ENCODE measurements at places on chromosomes 16 and 17.

- no peak for DNase-seq
These were observed 36.7 kb downstream of the CCDC57 start for GRCh38 chr17:82175951-82176350.

DNA sequence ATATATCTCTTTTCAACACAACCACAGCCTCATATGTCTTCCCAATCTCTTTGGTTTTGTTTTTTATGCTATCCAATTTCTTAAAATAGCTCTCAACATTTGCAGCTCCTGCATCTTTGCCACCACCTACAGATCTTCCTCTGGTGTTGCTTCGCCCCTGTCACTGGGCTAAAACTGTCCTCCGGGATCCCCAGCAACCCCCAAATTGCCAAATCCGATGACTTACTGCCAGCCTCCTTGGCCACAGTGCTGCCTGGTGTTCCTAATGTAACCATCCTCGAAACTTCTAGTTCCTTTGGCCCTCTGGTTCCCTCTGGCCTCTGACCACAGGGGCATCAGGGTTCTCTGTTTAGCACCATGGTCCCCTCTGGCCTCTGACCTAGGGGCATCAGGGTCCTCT lies 70.8 kb downstream of the ELAC2 start:
- no peak for DNase-seq

GRCh38 chr16:74793571-74793970 lies 19.0 kb upstream of the FA2H start:
- DNase-seq: no peak

DNA sequence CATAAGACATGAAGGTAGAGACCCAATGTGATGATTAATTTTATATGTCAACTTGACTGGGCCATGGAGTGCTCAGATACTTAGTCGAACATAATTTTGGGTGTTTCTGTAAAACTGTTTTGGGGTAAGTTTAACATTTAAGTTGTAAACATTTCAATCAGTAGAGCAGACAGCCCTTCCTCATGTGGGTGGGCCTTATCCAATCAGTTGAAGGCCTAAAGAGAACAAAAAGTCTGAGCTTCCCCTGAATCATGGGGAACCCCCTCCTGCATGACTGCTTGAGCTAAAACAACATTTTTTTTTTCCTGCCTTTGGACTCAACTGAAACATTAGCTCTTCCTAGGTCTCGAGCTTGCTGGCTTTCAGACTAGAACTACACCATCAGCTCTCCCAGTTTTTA lies 327.3 kb upstream of the SOX9 start:
- no peak for DNase-seq

DNA sequence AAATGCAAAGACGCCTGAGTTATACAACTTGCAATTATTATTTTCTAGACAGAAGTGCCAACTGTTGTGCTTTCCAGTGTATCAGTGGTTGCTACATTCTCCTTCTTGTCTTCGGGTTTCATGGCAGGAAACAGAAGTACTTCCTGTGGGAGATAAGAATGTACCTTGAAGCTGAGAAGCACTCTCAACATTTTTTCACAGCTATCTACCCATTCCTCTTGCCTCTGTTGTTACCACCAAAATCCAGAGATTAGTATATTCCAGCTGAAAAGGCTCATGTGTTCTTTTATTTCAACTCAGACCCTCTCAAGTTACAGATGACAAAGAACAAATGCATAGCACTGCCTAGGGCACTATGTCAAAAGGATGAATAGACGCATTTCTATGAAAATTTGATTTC lies 4.8 kb upstream of the ADAT1 start:
- DNase-seq: peak; percentile 75

- DNase-seq: no peak
These were observed 1.5 kb upstream of the SPIRE2 start for GRCh38 chr16:89826531-89827382.
